ENCODE measurements at places on chromosomes 11 and 22.

DNA sequence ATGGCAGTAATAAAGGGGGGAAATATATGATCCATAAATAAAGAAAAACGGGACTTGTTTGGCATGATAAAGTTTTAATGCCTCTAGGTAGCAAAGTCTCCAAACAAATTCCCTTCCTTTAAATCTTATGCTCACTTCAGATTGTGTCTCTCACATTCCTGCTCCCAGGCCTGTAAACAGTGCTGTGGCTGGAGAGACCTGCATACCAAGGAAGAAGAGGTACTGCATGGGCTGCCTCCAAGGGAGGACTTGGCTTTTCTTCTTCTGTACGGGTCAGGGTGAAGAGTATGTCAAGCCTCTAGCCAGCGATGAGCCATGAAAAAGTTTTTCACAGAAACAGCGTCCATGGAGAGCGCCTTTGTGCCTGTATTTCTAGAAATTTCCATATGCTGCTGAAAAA, 161.8 kb downstream of the KIRREL3 start:
- no peak for DNase-seq

GRCh38 chr22:31081963-31082605, 966 bp downstream of the SMTN start:
- no peak for DNase-seq

DNA sequence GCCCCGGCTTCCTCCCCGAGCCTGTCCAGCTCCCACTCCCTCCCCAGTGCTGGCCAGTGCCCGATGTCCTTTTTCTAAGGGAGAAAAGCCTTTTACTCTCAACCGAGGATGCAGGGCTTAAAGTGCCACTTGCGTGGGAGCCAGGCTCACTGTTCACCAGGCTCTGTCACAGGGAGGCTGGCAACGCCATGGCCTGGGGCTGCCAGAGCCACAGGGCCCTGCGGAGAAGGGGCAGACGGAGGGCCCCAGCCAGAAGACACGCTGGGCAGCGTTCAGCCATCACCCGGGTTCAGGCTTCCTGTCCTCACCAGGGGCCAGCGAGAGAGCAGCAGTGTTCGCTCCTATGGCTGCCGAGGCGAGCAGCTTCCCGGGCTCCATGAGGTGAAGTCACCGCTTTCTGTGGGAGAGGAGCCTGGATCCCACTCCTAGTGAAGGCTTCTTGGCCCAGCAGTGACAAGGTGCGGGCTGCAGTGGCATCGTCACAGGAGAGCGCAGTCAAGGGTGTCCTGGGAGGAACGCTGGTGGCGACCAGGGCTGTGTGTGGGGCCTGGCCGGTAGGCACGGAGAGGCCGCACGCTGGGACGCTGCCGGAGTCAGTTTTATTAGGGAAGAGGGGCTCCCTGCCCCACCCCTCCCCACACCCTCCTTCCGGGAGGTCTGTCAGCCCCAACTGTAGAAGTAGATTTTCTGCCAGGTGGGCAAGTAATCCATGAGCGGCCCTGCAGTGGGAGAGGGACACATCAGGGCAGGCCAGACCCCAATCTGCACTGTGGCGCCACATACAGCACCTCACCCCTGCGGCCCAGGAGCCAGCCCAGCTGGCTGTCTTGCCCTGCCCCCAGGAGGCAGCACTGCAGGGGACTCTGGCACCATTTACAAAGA, 2.8 kb upstream of the FREY1 start:
- no peak for DNase-seq

GRCh38 chr22:39928536-39929520, 27.9 kb downstream of the GRAP2 start:
- no peak for DNase-seq

- peak; percentile 43 for DNase-seq
These were observed 16.0 kb downstream of the ZNRF3 start for GRCh38 chr22:28899199-28899853.

DNA sequence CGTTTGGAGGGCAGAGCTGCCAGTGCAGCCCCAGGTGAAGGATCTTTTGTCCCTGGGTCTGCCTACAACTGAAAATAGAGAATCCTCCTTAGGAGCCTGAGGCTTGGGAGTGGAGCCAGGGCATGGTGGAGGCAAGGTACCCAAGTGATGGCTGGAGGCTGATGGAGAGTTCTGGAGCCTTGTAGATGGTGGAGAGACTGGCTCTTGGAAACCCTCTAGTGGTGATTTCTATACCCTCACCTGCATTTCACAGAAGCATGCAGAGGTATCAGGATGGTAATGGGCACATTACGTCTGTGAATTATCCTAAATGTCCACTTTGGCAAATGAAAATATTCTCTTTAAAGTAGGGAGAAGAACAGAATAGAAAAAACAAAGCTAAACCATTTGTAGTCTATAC, 44.4 kb downstream of the INSC start:
- no peak for DNase-seq

GRCh38 chr11:92269021-92269420, 44.4 kb downstream of the FAT3 start:
- no peak for DNase-seq

DNA sequence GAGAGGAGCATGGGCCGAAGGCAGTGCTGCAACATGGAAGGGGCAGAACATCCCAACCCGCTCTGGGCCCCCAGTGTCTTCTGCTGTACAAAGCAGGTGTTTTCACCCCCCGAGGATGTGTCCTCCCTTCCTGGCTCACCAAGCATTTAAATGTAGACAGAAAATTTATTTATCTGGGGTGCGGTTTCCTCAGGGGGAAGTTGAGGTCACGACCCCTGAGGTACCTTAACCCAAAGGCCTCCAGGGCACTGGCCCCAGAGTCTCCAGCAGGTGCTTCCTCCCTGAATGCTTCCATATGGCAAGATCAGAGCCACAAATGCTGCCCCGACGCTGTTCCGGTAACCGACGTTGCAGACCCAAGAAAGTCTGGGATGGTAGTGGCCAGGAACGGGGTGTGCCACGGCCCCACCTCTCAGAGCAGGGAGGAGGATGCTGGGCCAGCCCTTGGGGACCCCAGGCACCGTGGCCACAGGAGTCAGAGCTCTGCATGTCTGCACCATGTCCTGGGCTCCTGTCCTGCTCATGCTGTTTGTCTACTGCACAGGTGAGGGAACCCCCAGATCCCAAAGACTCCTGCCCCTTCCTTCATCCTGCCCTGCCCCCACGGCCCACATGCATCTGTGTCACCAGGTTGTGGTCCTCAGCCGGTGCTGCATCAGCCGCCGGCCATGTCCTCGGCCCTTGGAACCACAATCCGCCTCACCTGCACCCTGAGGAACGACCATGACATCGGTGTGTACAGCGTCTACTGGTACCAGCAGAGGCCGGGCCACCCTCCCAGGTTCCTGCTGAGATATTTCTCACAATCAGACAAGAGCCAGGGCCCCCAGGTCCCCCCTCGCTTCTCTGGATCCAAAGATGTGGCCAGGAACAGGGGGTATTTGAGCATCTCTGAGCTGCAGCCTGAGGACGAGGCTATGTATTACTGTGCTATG, at the start of gene VPREB1:
Gene VPREB1, plus strand, starts transcription at position 471 of the 935 bp plus-strand sequence. Its CDS starts 28 bp downstream, at position 499.
- no peak for DNase-seq

- DNase-seq = no peak
These were observed 6.9 kb upstream of the TOM1 start for GRCh38 chr22:35292786-35293185.

DNA sequence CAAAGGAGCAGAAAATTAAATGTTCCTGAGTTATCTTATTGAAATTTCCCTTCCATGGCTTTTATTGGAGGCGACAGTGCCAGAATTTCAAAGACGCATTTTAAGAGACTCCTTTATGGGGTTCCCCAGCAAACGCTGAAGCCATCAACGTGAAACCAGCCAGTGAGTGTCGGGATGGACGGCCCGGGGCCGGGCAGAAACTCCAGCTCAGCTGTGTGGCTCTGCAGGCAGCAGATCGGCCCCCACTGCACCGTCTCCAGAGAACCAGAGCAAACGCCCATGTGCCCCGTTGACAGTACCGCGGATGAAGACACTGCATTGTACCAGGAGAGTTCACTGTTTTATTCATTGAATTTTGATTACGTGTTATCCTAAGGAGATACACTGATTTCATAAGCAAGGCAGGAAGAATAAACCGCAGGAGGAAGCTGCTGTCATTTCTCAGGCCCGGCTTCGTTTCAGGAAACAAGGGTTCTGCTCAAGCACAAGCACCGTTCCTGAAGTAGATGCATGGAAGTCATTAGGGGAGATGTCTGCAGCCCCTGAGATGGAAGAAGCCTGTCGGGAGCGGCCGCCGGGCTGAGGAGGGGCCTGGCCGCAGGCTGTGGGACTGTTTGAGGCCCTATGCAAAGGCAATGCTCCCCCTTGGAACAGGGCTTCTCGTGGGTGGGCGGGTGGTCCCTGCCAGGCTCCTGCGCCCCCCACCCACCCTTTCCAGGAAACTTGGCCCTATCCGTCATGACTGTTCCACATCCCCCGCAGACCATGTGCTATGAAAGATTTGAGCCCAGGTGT, 639.7 kb downstream of the TBC1D22A start:
- DNase-seq = no peak

GRCh38 chr11:36492724-36493304, 17.3 kb downstream of the TRAF6 start:
- peak; percentile 25 for DNase-seq

DNA sequence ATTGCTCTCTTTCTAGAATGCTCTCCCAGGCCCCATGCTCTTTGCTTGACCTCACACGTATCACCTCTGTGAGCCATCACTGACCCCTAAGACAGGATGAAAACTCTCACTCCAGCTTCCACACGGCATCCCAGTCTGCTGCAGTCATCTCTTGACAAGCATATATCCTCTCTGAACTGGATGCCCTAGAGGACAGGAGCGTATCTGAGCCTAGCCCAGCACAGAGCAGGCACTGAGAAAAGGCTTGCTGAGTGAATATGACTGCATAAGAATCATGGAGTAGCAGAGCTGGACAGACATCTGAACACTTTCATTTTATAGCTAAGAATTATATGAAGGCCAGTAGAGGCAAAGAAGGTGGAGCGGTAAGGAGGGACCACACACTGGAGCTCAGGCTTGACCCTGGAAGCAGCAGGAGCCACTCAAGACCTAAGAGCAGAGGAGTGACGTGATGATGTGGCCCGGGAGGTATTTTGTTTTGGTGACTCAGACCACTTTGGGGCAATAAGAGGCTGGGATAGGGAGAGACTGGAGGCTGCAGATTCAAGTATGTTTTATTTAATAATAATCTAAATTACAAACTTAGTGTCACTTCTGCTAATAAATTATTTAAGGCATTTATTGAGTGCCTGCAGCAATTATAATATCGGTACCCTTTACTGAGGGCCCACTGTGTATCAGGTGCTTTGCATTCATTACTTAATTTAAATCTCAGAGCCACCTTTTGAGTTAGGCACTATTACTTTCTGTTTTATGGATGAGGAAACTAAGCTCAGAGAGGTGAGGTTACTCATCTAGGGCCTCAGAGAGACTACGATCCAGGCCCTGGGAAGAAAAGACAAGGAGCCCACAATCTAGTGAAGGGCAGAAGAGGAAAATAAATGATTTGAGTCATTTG, 42.6 kb downstream of the MAP6 start:
- DNase-seq = no peak

GRCh38 chr11:111788464-111788863, 22.3 kb upstream of the PPP2R1B start:
- no peak for DNase-seq

DNA sequence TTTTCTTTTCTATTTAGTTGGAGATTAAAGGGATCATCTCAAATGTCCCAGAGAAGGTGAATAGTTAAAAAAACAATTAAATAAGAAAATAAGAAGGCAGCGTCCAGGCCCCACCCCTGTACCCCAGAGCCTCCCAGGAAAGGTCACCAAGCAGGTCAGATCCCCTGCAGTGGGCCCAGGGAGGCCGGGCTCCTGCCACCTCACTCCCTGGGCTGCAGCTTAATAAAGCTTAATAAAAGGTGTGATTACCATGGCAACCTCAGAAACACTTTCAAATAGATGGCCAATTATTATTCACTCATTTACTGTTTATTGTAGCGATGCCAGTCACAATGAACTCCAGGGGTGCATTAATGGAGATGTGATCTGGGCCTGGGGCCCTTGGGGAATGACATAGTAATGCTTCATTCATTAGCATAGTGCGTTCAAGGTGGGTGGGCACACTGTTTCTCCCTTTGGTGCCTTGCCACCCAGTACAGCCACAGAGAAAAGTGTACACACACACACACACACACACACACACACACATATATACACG, 386.2 kb downstream of the CADM1 start:
- no peak for DNase-seq

DNA sequence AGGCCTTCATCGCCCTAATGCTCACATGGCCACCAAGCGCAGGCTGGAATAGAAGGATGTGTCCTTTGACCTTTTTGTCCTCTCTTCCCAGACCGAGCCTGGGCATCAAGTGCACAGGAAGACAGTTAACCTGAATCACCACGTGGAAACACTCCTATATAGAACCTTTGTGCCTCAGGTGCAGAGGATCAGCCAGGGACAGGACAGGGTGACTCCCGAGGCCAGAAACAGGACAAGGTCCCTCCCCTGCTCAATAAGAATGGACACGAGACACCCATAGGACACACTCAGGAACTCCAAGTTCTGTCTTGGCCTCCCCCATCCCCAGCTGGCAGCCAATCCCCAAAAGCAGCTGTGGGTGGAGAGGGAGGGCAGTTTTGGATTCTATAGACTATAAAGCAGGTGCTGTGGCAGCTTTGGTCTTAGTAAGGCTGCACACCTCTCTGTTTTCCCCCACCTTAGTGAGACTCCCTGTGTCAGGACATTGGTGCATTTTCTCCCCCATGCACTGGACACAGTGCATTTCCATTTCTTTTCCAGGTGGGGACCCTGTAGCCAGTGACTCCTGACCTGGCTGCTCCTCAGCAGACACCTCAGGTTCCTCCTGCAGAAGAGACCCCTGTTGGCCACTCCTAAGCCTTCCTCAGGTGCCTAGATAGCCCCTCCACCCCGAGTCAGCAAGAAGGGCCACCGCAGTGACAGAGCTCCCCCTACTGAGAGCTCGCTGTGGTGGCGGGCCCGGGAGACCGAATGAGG, 43.6 kb upstream of the POU2AF1 start:
- DNase-seq = peak; percentile 59
